ENCODE measurements at places on chromosomes 11 and 22. TPM values are rescaled to one million over a fixed set of nuclear protein-coding genes. Genes with fewer than 3 reads are reported as not detected.

Gene AIP
- total RNA-seq = 61.5 TPM

DNA sequence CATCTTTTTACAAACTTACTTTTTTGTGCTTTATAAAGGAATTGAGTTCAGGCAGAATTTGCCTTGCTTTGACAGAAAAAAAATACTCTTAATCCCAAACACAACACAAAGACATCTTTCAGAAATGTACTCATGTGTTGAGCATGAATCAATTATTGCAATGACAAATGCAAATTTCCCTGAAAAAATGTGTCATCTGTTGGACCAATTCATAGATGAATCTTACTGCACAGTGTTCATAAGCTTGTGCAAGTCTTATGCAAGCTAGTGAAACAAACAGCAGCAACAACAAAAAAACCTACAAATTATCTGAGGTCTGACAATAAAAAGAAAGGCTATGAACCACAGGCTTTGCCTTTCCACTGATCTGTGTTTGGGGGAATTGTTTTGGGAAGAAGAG, 42.3 kb upstream of the HTATIP2 start:
- DNase-seq = no peak

Gene IFT27
- 33.1 TPM for total RNA-seq

GRCh38 chr11:1805525-1805924, 29.3 kb upstream of the SYT8 start:
- DNase-seq = no peak

Gene PI4KA
- total RNA-seq = 92.8 TPM

- DNase-seq = no peak
Observed at GRCh38 chr22:38310518-38311322, 6.5 kb downstream of the CSNK1E start.

GRCh38 chr11:350723-351255, 18.5 kb upstream of the B4GALNT4 start:
- no peak for DNase-seq
